ENCODE measurements at places on chromosomes 2 and 18. TPM values are rescaled to one million over a fixed set of nuclear protein-coding genes. Genes with fewer than 3 reads are reported as not detected.

TIMM21 gene
- 39.2 TPM for total RNA-seq

UGT1A3 gene
- total RNA-seq = not detected

CCDC121 gene
- 1.8 TPM for total RNA-seq

KIAA2012 gene
- not detected for total RNA-seq

POTEJ gene
- total RNA-seq = not detected

ZRANB3 gene
- total RNA-seq = 7.5 TPM

TEX44 gene
- total RNA-seq = not detected

ZNF512 gene
- 16.6 TPM for total RNA-seq

SOCS6 gene
- total RNA-seq = 31.5 TPM

USP14 gene
- total RNA-seq = 39.5 TPM

GPR35 gene
- 0.19 TPM for total RNA-seq

IGFBP5 gene
- 270 TPM for total RNA-seq

CYRIA gene
- 1.5 TPM for total RNA-seq

ABCG8 gene
- total RNA-seq = not detected

KRCC1 gene
- 21.5 TPM for total RNA-seq

GPAT2 gene
- total RNA-seq = 5.8 TPM

ACTR2 gene
- 102 TPM for total RNA-seq

MAP3K19 gene
- total RNA-seq = not detected

NLRC4 gene
- total RNA-seq = not detected

C2orf68 gene
- total RNA-seq = 14.3 TPM

TTR gene
- total RNA-seq = not detected

SP5 gene
- total RNA-seq = not detected

CAPN14 gene
- 0.12 TPM for total RNA-seq

CLHC1 gene
- total RNA-seq = 10.4 TPM

ANO7 gene
- total RNA-seq = 0.40 TPM

LONRF2 gene
- 0.13 TPM for total RNA-seq

MC2R gene
- total RNA-seq = not detected

COL4A4 gene
- 33.4 TPM for total RNA-seq

ALLC gene
- total RNA-seq = not detected

TDRD15 gene
- total RNA-seq = not detected

ZNF2 gene
- 5.8 TPM for total RNA-seq

REG3A gene
- total RNA-seq = not detected

GAD1 gene
- total RNA-seq = not detected

TUBA4B gene
- not detected for total RNA-seq

SERPINB13 gene
- not detected for total RNA-seq

VWC2L gene
- under 0.01 TPM for total RNA-seq

HRH4 gene
- total RNA-seq = 0.06 TPM

GALNT14 gene
- total RNA-seq = 0.26 TPM

CYTIP gene
- 2.4 TPM for total RNA-seq
